Activated CD8-positive, alpha-beta memory T cell treated with anti-CD3 and anti-CD28 coated beads, Interleukin-2, amount 10 ng/mL, durations not matched to agents 7 days and 5 days (primary cell): ENCODE measurements at places on chromosomes 1 and 21. TPM values are rescaled to one million over a fixed set of nuclear protein-coding genes. Genes with fewer than 3 reads are reported as not detected.

The CHTOP gene
- total RNA-seq = 83.8 TPM

DNA sequence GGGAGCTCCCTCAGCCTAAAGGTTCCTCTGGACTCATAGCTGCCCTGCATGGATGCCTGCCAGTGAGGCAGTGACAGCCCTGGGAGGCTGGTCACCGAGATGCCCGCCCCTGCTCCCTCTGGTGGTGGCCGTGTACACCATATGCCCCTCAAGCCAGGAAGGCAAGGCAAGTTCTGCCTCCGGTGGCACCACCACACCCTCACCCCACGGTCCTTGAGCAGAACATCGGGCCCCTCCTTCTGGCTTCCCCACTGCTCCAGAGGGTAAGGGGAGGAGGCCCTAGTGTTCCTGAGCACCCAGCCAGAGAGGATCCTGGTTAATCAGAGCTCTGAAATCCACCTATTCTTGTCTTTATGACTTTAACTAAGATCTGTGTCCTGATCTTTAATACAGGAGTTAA is 1.5 kb upstream of the S100A14 start:
- DNase-seq = no peak

GRCh38 chr1:214537219-214537618 is 14.2 kb downstream of the PTPN14 start:
- no peak for DNase-seq

The OR2L13 gene
- total RNA-seq = not detected

The RIMKLA gene
- total RNA-seq = 1.3 TPM

DNA sequence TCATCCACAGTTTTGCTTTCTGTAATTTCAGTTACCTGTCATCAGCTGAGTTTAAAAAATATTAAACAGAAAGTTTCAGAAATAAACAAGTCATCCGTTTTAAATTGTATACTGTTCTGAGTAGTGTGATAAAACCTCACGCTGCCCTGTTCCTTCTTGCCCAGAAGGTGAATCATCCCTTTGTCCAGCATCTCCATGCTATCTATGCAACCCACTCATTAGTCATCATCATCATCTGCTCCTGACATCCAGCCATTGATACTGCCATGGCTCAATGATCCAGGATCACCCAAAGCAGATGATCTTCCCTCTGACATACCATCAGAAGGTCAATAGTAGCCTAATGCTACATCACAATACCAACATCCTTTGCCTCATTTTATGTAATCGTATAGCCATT is 198.3 kb downstream of the SLC44A5 start:
- DNase-seq = no peak

The OR2M7 gene
- not detected for total RNA-seq

DNA sequence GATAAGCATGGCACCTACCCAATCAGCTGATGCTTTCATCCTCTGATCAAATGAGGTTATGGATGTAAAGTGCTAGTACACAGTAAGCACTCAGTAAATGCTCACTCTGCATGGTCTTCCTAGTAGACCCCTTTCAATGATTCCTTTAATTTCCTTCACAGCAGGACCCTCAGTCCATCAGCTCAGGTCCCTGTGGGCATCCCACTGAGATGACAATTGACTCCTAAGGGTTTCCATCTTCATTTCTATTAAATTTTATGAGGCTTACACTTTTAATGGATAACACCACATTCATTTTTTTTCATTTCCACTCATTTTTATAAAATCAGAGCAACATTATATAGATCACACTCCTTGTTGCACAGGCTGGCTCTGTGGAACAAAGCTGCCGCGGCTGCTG is 12.8 kb downstream of the RHOU start:
- no peak for DNase-seq
